Mesendoderm (in vitro differentiated cells): ENCODE measurements at places on chromosomes 12 and 14.
A peak's percentile ranks its signal among the peaks of the same experiment; 100 is the strongest.

DNA sequence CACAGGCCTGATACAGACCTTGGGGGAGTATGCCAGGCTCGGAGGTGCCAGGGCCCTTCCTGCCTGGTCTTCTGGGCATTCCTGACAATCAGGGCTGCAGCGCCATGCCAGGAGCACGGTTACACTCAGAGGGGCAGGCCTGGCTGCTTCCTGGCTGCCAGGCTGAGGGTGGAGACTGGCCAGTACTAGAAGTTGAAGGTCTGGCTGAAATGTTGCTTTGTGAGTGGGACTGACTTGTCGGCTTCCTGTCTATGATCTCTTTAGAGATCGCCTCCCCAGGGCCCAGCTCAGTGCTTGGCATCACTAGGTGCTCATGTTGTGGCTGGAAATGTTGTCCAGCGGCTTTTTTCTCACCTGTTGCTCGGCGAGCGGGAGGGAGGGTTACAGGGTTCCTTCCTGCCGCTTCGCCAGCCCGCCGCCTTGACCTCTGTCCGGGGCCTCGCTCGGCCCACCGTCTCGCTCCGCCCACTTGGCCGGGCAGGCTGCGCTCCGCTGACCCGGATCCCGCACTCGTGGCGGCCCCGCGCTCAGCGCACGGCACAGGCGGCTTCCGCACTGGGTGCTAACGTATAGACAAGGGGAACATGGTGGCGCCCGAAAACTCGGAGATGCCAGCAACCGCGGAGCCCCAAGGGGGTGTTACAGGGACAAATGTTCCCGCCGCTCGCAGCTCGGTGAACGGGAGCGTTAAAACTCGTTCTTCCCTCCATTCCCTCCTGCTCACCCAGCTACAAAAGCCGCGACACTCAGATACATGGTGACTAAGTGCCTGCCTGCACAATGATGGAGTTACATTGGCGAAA is 32.6 kb downstream of the PAPLN start:
- no peak for DNase-seq

GRCh38 chr12:115979851-115980250 is 297.6 kb downstream of the MED13L start:
- peak; percentile 32 for DNase-seq

- no peak for DNase-seq
Measured at GRCh38 chr14:103684871-103685270, 30.4 kb downstream of the XRCC3 start.

DNA sequence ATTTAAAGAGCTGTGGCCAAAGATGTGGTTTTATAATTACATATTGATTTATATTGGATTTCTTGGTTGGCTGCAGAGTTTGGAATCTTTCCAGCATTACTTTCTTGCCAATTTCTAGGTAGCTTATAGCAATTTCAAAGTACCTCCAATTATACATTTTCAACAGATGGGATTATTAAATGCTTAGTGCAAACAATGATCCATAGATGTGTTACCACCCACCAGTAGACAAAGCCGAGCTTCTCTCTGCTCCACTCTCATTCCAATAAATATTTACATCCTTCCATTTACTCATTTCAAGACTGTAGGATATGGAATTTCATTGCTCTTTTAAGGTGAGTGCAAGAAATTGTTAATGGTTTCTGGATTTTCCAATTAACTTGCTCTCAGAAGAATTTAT is 21.6 kb upstream of the TMCC3 start:
- no peak for DNase-seq

GRCh38 chr12:41437563-41437962 is 249.4 kb downstream of the PDZRN4 start:
- DNase-seq = no peak

GRCh38 chr12:49111206-49111605 is 559 bp upstream of the LMBR1L start:
- DNase-seq = no peak

DNA sequence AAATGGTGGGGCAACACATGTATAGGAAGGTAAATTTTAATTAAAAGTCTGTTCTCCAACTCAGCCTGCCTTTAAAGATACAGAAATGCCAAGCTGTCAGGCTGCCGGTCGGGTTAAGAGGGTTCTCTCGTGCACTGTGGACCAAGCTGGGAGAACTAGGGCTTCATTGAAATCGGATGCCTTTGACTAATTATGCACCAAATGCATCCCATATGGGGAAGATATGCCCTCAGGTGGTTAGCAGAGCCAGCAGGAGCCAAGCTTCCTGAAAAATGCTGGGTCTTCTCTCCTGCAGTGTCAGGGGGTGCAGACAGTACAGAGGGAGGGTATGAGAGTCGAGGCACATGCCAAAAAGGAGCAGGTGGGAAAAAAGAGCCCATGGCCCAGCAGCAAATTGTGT is 236.1 kb downstream of the CACNA1C start:
- peak; percentile 51 for DNase-seq

- DNase-seq = no peak
Measured at GRCh38 chr12:107396991-107397390, 288.6 kb upstream of the PWP1 start.

- no peak for DNase-seq
Measured at GRCh38 chr12:106287364-106287763, 15.2 kb upstream of the TCP11L2 start.

GRCh38 chr14:33516898-33517436 is 433.9 kb downstream of the EGLN3 start:
- DNase-seq = no peak

- DNase-seq = no peak
Measured at GRCh38 chr12:110531741-110532333, 29.7 kb downstream of the RAD9B start.

DNA sequence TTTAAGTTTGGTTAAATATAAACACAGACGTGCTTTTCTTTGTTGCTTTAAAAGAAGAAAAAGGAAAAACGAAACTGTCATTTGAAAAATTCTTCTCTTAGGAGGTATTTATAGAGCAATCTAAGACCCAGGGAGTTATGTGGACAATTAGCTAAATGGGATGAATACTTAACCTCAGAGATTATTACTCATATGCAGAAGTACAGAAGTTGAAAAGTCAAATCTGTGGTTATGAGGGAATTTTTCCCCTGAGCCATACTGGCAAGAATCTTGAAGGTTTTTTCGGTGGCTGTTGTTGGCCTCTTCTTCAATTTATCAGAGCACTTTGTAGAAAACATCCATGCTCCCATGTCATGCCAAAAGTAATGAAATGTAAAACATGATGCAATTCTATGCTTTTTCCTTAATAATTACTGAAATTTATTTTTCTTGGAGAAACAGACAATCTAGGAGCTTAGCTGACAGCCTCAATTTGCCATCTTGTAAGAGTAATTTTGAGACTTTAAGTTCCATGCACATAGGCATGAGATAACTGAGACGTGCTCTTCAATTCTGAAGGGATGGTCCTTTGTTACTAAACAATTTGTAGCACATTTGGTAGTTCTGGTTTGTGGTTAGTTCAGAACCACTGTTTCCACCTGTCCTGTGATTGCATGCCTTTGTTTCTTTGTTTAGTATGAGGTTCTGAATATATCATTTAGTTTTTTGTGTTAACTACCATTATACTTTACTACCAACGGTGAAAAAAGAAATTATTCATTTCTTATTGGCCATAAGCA is 126.6 kb downstream of the BCAT1 start:
- no peak for DNase-seq

DNA sequence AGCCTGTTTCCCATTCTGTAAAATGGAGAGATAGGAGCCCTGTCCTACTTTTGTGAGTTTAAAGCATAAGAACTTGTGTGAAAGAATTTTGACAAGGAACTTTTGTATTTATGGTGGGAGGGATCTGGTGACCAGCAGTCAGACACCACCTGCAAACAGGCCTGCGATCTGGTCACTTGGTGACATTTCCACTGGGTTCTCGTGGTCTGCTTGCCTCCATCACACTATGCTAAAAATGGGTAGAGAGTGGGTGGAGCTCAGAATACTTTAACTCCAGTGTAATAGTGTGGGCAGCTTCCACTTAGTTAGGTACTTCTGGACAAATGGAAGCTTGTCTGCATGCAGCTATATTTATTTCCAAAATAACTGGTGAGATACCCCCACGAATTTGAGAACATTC is 26.5 kb upstream of the PLXNC1 start:
- DNase-seq = no peak
